ENCODE measurements at places on chromosomes 7 and 10.

- DNase-seq: peak; percentile 99
These were observed 227.4 kb upstream of the COBL start for GRCh38 chr7:51543801-51544553.

- DNase-seq: peak; percentile 72
These were observed 47.8 kb downstream of the CPEB3 start for GRCh38 chr10:92242910-92243671.

DNA sequence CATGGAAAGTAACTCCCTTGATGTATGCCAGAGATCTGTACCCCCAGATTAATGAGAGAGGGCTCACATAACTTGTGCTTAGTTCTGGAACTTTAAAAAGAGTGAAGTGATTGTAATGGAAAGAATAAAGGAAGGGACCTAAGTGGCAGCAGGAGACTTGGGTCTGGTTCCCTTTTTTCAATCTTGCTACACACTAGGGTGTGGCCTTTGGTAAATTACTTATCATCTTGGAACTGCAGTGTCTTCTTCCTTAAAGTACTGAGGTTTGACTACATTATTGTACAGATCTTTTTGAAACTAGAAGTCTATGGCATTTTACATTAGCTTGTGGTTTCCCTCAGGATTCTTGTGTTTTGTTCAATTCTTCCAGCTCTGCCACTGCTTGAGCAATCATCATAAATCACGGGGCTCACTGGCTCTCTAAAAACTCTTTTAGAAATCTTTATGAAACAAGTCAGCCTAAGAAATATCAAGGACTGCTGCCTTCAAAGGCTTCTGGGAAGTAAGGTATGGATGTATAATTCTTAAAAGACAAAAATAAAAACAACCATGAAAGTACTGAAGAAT is 22.5 kb upstream of the CHRM2 start:
- no peak for DNase-seq

DNA sequence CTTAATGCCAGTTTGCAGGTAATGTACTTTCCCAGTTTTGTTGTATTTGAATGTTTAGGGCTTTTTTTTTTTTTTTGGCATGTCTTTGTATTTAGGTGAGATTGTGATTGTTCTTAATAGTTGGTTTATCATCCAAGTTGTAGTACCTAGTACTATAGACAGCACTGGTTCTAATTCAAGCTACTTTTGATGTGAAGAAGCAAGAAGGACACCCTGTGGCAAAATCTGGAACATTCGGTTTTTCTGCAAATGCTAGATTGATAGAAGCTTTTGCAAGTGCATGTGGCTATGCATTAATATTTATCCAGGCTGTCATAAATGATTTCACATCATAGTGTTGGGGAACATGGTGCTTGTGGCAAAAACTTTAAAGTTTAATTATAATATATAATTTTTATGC is 248.9 kb downstream of the FOXP2 start:
- peak; percentile 64 for DNase-seq

DNA sequence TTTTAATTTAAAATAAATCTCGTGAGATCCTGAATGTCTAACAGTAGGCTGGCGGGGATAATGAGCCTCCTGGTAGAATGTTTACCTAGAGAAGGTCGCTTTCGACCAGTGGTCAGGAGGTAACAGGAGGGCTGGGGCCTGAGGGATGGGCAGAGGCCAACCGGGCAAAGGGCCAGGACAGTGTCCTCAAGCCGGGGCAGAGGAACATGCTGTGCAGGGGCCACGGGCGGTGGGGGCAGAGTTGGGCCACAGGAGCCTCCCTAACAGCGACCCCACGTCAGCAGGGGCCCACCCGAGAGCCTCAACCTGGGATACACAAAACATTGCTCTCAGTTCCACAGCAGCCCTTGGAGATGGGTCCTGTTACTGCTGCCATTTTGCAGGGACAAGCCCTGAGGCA is 14.5 kb downstream of the CFAP46 start:
- no peak for DNase-seq

DNA sequence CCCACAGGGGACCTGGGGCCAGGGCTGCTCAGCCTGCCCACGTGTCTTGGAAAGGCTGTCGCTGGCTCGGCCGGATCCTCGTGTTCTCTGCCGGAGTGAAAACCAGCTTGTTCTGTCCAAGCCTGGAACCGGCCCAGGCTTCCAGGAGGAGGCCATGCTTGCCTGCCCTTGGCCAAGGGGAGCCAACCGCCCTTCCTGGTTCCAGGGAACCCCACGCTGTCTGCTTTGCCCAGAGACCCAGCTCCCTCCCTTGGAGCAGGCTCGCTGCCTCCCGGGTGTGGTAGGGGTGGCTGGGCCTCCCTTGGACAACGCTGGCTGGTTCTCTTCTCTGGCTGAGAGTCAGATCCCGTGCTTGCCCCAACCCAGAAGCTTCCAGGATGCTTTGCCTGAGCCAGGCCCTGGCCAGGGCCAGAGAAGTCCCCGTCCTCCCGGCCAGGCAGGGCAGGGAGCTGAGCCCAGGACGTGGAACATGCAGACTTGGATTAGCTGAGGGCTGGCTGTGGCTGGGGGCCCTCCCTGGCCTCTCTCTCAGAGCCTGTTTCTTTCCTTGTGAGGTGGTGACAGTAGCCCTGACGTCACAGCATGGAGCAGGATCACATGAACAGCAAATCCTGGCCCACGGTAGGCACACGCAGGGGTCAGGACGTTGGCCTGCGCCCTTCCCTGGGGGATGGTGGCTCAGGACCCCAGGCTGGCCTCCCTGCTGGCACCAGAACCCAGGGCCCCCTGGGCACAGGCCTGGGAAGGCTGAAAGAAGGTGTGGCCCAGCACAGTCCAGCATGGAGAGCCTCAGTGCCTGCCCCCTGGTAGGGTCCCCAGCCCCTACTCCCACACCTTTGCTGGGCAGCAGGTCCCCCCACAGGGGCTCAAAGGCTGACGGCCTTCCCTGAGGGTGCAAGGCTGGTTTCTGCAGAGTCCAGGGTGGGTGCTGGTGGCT is 67.5 kb downstream of the PWWP2B start:
- DNase-seq: no peak

- DNase-seq: no peak
These were observed 14.6 kb downstream of the FLNC start for GRCh38 chr7:128844777-128845311.

- DNase-seq: no peak
These were observed 210.3 kb downstream of the DNAJB6 start for GRCh38 chr7:157547102-157547501.

- DNase-seq: no peak
These were observed 10.0 kb downstream of the ZNF800 start for GRCh38 chr7:127382301-127383085.

DNA sequence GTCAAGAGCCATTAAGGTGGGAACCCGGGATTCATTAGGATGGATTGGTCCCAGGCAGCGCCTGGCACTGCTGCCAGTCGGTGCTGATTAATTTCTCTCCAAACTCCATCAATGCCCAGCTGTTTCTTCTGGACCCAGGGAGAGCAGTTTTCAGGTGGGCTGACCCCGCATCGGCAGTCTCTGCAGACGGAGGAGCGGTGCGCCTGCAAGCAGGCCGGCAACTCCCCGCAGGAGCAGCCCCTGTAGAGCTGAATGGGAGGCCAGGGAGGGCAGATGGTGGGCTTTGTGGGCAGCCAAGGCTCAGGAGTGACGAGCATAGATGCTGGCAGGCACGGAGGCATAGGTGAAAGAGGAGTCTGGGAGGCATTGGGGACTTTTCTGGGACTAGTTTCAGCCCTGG is 56.5 kb downstream of the CDH23 start:
- no peak for DNase-seq

DNA sequence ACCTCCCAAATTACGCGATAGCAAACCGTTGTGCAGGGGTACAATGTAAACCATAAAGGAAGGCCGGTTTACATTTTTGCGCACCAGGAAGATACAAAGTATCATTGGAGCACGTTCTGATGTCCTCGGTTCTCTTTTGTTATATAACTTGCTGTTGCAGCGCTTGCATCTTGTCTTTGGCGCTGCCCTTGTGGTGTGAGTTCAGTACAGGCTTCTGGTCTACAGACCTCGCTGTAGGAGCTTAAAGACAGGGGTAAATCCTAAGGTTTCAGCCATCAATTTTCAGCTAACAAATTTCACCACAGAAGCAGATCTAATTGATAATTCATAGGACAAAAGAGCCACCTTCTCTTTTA is 1.5 kb upstream of the MKX start:
- no peak for DNase-seq
